ENCODE measurements at places on chromosomes 2 and 18.

DNA sequence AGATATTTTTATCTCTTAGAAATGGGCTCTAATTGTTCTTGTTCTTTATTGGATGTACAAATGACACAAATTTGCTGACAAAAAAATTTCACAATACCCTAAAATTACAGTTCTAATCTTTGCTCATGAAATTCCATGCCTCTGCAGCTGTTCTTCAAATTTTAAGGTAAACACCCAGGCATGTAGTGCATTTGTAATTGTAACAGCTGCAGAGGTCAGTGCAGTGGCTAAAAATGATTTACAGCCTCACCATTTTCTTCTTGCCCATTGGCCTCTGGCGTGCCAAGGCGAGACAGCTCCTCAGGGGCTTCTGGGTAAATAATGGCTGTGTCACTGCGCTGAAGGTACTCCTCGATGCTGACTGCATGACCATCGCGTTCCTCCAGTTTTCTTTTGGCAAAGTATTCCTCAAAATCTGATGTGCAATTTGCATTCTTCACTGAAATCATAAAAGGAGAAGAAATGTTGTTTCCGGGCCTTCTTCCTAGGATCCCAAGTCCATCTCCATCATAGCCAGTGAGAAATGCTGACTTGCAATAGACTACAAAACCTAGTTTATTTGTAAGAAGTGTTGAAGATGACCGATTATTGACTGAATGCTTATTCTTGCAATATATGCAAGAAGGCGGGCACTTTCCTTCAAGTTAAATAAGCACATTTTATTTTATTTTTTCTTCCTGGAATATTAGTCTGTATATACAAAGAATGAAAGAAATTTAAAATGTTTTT, 115.2 kb downstream of the ZEB2 start:
- no peak for DNase-seq

GRCh38 chr2:227082286-227082685, 81.7 kb downstream of the COL4A4 start:
- no peak for DNase-seq

DNA sequence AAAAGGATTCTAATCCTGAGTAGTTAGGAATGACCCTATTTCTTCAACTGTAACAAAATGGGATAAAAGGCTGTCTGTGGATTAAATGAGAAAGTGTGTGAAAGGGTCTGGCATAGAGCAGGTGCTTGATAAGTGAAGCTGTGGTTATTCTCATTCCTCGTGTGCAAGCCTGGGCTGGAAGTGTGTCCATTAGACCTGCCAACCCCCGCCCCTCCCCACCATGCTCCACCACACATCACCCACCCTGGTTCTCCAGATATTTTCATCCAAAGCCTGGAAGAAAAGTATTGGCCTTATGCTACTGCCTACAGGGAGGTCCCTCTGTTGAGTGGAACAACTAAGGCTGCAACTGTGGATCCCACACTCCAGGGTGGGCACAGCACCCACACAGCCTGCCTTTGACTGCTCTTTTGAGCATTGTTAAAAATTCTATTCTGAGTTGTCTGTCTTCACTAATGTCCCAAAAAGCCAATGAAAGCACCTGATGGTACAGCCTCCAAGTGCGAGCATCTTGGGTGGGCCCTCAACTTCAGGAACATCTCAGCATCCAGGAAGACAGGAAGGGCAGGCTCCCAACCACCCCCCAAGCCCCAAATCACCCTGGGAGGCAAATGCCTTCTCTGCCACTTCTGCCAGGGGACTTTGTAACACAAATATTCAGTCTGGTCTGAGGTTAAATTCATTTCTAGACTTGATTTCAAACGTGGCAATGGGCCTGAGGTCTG, 102.8 kb upstream of the PPP1CB start:
- DNase-seq: no peak

DNA sequence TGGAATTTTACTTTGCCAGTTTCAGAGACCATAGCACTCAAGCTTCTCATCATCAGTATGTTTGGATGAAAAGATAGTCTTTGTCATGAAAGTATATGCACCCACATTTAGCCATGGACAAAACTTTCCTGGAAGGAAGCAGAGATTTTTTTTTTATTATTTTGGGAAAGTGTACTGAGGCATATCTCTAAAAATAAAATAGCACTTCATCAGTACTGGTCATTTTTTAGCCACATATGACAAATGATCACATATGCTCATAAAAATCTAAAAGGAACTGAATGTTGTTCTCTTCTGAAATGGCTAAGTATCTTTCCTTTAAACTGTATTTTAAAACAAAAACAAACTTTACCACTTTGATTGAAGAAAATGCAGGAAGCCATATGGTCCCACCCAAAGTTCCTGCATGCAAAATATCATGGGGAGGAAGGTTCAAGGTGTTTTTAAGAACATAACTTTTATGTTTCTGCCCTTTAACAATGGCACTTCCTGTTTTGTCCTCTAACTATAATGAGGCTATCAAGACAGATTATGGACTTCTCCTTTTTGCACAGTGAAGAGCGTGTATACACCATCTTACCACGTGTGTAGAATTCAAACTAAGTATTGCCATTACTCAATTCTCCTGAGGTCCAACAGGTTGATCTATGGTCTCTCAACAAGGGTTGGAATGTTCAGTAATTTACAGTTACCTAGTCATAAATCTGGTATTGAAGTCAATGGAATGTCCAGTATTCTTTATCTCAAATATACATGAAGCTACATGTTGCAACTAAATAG, 77.1 kb upstream of the SLC39A10 start:
- no peak for DNase-seq

DNA sequence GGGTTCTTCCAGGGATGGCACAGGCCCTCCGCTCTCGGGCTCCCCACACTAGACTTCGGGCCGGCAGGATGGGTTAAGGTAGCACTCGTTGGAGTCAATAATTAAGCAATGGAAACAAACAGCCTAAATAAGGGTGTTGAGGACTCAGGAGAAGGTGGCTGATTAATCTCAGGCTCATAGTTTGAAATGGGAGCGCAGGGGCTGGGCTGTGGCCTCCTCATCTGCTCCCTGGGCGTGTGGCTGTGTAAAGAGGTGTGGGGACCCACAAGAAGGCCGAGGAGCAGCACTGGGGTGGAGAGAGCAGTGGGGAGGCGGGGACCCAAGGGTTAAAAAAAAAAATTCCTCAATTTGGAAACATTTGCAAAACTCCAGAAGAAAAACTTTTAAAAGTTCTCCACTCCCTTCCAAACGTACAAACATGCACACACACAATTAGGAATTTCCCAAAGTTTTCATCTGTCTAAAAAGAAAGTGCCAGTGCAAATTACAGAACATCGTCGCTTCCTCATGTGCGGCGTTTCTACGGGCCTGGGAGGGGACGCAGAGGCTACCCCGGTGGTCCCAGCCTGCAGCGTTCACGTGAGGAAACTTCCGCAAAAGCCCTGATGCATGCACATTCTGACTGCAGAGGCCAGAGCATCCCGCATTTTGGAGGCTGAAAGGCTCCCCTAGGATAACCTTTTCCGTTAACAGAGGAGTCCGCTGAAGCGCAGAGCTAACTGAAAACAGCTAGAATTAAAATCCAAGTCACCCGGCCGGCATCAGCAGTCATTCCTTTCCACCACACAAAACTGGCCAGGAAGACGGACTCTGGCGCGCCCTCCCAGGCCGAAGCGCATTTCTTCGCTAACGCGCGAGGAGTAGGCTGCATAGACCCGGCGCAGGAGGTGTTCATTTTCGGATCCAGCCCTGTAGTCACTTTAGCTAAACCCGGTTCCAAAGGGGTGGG, 1.0 kb upstream of the TUBB6 start:
- DNase-seq: no peak

- no peak for DNase-seq
Measured at GRCh38 chr2:57370882-57371585, 675.6 kb upstream of the VRK2 start.

DNA sequence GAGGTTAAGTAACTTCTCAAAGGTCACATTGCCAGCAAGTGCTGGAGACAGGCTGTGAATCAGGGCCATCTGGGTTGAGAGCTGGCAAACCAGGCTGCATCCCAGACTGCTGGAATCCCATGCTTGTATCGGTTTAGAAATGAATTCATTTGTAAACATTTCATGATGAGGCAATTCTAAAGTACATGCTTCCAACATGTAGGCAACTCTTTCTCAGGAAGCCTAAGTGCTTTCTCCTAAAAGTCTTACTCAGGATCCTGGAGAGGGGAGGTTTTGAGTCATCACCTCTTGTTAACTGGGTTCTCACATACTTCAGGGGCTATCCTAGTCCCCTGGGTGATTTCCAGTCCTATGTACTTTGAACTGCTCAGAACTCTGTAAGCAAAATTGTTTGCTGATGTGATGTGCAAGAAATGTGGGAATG, 416.5 kb downstream of the MEIS1 start:
- no peak for DNase-seq

DNA sequence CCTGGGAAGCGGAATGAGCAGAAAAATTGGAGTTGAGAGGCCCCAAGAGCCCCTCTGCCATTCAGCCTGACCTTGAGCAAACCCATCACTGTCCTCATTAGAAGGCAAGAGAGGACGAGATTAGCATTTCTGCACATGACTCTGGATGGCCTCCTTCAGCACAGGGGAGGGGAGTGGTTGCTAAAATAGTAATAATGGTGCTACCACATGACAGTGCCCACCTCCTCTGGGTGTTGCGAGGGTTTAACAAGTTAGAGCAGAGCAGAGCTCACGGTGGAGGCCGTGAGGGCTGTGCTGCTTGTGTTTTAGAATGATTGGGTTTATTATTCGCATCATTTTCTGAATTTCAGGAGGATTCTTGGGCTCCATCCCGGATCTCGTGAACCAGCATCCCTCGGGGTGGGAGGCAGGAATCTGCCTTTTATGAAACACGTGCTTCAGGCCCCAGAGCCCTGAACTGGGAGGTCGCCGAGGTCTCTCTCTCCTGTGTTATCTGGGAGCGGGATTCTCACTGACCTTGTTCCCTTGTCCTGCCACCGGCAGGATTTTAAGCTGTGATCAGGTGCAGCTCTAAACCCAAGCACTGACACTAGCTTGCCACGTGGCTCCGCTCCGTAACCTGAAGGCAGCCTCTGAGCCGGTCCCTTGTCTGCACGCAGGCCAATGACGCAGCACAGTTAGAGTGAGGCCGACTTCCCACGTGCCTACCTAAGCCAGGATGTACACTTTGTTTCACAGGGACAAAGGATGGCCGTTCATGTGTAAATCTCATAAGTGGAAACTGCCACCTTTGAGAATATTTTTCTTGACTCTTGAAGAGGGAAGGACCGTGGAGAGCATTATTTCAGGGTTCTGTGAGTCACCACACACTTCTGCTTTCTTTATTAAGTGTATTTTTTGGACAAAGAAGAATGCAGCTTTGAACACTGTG, 142.3 kb downstream of the ACOXL start:
- no peak for DNase-seq

- DNase-seq: no peak
Measured at GRCh38 chr2:118112771-118113334, 24.6 kb downstream of the INSIG2 start.

GRCh38 chr2:119485336-119486110, 38.8 kb downstream of the SCTR start:
- no peak for DNase-seq

GRCh38 chr2:74688881-74689280, 34.8 kb downstream of the SEMA4F start:
- no peak for DNase-seq

- DNase-seq: no peak
Measured at GRCh38 chr2:187900021-187900420, 345.8 kb upstream of the TFPI start.

GRCh38 chr18:28666216-28666615, 489.3 kb upstream of the CDH2 start:
- DNase-seq: no peak

GRCh38 chr2:39018638-39019037, 102.2 kb downstream of the SOS1 start:
- no peak for DNase-seq

DNA sequence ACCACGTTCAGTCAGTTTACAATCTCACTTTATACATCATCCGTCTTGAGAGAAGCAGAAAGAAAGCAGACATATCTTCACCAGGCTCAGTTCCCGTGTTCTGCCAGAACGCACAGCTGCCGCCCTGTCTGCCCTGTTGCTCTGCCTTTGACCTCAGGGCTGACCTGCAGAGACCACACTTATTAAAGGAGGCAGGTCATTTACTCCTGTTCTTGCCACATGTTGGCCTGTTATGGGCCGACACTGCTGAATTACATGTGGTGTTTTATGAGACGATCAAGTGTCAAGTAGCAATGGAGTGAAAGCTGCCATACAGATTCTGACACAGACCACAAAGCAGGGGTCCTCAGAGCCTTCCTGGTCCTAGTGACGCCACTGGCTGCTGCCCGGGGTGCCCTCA, 232.2 kb downstream of the TTC32 start:
- no peak for DNase-seq

- DNase-seq: no peak
Measured at GRCh38 chr2:39538718-39539117, 101.6 kb upstream of the MAP4K3 start.

- no peak for DNase-seq
Measured at GRCh38 chr2:240156435-240157146, 16.1 kb upstream of the OTOS start.

GRCh38 chr2:55093381-55093780, 43.1 kb upstream of the RTN4 start:
- no peak for DNase-seq

DNA sequence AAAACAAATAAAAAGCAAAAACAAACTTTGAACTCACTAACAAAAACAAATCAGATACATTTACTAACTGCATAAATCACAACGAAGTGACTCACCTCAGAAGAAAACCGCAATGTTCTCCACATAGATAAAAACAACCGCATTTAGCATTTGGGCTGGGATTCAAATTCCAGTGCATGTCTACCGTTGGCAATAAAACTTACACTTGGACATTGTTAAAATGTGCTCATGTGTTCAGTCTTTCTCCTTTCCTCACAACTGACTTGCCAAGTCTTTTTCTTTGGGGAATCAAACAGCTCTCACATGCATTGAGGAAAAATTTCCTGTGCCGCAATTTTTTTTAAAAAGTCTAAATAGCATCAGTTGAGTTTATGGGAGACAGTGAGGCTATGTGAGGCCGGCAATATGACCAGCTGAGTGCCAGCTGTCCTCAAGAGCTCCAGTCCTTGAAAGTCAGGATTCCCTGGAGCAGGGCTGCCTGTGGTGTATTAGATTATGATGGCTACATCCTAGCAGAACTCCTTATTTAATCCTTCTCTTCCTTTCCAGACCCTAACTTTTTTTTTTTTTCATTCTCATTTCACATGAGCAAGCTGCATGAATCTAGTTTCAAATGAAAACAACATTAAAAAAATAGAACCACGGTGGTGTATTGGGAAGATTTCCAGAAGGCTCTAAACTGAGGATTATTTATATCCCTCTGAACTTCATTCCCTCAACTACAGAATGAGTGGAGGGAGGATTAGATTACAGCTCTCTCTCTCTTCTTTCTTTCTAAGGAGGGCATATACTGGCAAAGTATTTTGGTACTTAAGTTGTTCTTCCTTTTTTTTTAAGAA, 70.2 kb upstream of the MEIS1 start:
- DNase-seq: no peak

GRCh38 chr18:62982600-62983251, 267.4 kb downstream of the PHLPP1 start:
- peak; percentile 60 for DNase-seq
